Hematopoietic multipotent progenitor cell treated with erythropoietin and hydrocortisone succinate and interleukin-3 and kit ligand, for 15 days (in vitro differentiated cells): ENCODE measurements at places on chromosomes 5 and 9.

DNA sequence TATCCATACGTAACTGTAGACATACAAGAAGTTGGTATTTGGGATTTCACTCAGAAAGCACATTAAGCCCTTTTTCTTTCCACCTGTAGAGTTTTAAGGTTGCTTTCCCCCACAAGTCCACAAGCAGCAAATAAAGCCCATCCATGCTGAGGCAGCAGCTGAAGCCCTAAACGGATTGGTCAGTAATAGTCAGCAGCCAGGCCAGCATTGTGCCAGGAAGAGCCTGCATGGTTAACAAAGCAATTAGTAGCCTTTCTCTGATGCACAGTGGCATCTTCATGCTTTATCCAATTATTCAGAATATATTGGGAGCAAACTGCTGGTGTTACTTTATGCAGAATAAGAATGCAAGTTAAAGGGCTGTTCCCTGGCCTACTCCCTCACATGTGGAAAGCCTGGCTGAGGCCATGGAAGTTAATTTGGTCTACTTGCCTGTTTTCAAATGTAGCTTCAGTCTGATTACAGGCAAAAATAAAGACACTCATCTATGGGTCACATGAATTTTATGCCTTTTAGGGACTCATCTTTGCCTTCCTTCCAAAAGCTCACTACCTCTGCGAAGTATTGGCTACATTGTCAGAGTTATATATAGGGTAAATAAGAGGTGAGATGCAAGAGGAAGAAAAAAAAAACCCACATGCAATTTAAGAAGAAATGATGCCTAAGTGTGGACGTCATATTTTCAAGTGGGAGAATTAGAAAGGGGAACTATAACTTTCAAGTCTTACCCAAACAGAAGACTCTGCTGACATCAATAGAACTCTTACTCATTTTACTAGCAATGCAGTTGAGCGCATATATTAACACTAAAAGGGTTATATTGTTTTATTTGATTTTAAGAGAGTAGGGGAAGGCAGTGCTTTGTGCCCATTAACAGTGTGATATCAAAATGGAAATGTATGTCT, 15.9 kb downstream of the EBF1 start:
- no peak for DNase-seq

DNA sequence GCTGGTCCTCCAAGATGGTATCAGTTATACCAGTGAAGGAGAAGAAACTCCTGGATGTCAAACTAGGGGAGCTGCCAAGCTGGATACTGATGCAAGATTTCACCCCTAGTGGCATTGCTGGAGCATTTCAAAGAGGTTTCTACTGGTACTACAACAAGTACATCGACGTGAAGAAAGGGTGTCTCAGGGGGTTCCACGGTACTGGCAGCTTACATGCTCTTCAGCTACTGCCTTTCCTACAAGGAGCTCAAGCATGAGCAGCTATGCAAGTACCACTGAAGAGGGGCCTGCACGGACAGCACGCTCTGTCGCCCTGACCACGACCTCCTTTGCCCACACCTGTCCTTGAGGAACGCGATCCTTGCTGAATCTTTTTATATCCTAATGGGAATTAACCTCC, 19.5 kb downstream of the ACTL7B start:
- no peak for DNase-seq

GRCh38 chr5:97629276-97629675, 446.2 kb upstream of the RIOK2 start:
- DNase-seq, result no peak

DNA sequence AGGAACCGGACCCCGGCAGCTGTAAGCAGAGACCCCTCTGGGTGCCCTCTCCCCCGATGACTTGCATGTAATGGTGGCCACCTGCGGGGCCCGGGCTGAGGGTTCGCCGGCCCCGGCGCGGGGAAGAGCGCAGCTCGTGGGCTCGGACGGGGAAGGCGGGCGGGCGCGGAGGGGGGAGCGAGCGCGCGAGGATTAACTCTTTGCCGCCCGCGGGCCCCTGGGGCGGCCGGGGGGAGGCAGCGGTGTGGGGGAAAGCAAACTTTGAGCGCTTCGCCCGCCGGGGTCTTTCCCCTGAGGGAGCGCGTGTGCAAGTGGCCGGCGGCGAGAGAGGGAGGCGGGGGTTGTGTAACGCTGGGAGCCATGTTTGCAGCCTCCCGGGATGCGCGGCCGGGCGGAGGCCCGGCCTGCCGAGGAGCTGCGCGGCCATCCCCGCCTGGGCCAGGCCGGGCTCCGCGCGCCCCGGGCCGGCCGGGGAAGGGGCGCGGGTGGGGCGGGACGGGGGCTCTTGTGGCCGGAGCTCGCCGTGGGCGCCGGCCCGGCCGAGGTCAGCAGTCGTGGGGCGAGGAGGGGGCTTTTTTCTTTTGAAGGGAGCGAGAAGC, 547 bp downstream of the ANP32B start:
- peak; percentile 57 for DNase-seq

DNA sequence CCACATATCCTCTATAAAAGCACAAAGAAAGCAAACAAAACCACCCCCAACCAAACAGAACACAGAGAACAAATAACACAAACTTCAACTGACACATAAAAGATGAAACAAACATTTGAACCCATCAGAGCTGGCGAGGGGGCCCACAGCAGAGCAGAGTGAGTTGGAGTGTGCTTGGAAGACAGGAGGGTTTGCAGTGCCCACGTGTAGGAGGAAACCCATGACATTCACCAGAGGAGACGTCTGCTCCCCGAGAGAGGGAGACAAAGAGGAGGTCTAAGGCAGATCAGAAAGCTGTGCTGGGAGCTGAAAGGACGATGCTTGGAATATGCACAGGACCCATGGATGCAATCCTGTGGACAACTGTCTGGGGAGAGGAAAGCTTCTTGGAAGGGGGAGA, 27.0 kb downstream of the MRPL36 start:
- DNase-seq, result no peak

- no peak for DNase-seq
Measured at GRCh38 chr9:13485068-13485596, 205.6 kb upstream of the MPDZ start.

DNA sequence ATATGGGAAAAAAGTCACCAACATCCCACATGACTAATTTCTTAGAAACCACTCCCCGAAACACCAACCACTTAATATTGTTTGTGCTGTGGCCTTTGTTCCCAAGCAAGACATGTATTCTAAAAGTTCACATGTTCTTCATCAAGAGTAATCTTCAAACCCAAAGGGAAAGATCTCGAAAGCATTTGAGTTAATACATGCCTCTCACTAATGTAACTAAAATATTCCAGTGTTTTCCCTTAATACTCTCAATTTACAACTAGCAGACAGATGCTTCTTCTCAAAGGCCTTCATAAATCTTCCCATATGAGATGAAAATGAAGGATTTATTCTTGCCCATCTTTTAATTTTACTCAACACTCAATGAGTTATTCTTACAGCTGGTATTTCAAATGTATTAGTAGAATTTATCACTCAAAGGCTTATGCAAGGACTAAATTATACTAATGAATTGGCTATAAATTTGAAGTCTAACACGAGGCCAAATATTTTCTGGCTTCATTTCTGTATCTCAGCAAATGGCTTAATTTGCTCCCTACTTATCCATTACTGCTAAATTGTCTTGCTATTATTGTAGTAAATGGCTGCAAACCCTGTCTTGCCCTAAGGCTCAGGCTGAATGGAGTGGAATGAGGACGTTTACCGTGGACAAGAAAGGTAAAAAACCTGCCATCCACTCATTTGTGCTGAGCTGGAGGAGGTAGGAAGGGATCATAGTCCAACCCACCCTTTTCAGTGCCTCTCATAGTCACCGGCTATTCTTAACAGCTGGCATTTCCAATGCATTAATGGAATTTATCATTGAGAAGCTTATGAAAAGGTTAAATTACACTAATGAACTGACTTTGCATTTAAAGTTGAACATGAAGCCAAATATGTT, 474.4 kb downstream of the RASEF start:
- DNase-seq, result no peak

DNA sequence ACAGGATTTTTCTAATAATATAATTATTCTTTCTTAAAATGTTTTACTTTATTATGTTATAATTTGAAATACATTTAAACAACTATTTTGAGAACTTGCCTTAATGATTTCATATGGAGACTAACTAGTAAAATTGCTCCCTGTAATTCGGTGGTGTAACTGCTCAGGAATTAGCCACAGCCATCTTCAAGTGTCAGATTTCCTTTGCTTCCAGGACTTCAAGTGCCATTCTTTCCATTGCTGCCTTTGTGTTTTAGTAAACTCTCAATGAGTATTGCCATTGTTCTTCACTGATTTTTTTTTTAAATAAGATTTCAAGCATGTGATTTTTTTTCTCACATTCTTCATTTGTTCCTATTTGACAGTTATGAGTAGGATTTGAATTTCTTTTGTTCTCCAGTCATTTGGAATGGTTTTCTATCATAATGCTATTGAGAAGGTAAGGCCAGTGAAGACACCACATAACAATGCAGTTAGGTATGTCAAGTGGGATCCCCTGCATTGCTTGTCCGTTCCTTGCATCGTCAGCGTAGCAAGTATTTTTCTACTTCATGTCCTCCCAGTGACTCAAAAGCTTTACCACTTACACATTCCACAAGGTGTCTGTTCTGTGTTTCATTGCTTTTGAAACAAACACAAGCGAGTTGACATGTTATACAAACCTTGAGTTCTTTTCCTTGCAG, 83.7 kb downstream of the LNPEP start:
- no peak for DNase-seq

DNA sequence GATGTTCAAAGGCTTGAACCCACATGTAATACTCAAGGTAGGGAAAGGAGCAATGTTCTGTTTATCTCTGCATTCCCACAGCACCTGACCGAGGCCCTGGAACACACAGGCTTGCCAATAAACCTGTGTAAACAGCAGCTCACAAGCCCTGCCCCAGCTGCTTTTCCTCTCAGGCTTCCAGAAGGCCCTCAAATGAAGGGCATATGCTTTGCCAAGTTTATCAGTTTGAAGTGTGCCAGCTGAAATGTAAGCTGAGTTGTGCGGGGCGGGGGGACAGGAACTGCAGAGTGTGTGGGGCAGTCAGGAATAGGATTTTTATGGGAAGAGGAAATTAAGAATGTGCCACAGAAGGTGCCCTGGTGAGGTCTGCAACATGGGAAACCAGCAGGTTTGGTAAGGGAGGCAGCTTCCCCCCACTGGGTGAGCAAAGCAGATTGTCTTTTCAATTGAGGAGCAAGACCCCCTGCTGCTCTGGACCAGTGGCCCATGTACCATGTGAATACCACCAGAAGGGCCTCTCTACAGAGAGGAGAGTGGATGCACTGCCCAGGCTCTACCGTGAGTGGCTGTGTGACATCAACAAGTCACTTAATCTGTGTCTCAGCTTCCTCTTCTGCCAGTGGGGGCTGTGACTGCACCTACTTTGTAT, 194.8 kb downstream of the SPOCK1 start:
- no peak for DNase-seq

DNA sequence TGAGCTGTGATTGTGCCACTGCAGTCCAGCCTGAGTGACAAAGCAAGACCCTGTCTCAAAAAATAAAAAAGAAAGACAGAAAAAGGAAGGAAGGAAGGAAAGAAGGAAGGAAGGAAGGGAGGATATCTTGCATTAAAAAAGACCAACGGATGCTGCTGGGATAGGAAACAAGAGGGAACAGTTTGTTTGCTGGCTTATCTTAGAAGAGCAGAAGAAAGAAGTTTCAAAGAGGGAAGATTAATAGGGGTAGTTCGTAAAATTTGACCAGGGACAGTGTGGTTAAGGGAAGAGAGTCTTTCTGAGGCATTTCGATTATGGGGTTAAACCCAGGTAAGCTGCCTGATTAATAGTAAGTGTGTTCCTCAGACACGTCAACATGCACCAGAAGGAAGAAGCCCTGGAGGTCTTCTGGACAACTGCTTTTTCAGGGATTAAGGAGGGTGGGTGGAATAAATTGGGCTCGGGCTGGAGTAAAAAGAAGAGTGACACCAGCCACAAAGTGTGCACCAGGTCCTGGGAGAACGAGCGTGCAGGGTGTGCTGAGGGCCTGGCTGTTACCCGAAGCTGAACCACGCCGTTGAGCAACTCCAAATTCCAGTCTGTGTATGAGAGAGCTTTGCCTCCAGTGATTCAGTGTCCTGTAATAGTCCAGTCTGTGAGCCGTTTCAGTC, 24.8 kb downstream of the FYB1 start:
- no peak for DNase-seq

DNA sequence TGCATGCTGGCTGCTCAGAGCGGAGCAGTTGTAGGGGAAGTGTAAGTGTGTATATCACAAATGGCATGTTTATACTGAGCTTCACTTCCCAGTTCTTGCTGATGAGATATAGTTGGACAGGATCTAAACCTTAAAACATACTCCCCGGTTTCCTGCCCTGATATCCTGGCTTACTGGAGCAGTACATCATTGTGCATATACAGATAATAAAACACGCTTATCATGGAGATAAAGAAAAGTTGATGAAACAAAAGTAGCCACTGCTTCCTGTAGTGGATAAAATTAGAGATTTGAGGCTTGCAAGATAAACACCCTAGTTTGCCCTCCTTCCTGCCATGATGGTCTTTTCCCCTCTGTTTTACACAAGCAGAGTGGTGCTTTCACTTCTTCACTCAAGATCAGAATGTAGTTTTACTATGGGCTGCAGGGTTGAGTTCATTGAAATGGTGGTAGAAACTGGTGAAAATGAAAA, 15.0 kb downstream of the NPR3 start:
- DNase-seq, result no peak

DNA sequence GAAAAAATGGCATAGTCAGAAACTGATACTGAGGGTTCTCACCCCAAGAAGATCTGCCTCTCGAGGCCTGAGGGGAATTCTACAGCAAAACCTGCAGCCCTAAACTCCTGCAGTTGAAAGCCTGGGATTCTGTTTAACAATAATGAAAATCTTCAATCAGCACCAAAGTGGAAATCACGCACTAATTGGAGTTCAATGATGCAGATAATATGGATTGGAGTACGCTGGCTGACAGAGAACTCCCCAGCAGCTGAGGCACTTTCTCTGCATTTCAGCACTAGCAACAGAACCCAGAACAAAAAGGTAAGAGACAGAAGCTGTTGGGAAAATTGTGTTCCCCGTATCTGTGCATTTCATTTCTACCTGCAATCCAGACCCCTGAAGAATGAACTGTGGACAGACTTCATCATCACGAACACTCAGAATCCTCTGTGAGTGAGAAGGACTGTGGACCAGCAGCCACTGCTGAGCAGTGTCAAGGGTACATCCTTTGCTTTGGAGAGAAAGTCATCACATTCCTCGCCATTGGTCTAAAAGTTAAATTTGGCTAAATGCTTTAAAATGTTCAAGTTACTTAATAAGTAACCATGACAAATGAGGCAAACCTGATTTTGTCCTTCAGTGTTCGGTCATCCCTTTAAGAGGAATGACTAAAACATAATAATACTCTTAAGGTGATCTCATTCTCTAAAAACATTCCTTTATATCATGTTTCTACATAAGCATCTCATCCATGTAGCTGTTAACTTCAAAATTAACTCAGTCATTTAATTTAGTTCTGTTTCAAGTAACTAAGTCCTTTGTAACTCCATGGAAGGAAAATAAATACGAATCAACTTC, 126.1 kb downstream of the GAS1 start:
- DNase-seq, result no peak

DNA sequence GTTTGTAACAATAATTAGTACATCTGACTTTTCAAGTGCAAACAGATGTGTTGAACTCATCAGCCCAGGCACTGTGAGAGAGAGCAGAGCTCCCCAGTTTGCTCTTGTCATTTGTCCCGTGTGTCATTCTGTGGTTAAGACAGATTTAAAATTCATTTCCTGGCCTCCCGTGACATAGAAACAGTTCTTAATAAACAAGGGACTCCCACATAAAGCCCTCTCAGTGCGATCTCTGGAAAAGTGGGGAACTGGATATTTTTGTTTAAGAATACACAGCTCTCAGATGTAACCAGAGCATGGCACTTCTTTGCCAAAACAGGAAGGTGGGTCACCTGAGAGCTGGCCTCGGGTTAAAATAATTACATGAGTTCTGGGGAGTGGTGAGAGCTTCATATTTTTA, 58.6 kb downstream of the PRKACG start:
- DNase-seq, result no peak
